ENCODE measurements at places on chromosomes 12 and 14.

- DNase-seq = no peak
These were observed 35.9 kb downstream of the PDZRN4 start for GRCh38 chr12:41224066-41224465.

DNA sequence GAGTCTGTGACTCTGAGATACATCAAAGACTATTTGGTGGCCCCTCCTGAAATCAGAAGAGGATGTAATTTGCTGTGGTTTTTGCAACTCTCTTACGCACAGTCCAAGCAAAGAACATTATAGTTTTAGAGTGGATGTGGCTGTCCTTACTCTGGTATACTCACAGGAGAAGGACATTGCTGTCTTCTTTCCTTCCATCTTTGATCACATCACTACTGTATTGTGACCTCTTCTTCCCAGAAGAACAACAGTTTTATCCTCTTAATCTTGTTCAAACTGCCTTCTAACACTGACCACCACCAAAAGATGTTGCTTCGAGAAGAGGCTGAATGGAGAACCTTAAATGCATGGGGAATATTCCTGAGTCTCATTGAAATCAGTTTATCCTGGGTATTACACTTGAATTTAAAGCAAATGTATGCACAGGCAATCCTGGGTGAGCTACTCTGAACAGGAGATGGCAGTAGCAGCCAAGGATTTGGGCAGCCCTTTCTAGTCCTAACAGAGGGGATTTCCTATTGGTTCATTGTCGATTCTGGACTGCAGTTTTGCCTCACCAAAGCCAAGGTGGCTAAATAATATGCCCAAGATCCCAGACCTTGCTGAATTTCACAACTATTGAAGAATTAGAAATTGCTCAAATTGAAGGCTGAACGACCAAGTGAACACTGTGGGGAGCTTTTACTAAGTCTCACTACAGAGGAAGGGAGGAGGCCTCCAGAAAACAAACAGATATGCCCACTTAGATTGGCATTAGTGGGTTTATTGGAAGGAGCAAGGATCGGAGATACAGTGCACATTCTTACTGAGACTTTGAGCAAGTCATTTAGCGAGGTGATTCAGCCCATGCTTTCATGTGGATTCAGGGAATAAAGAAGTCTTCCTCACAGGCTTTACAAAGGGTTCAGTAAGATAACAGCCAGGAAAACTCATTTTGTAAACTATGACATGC, 282.8 kb downstream of the PAWR start:
- DNase-seq = no peak

DNA sequence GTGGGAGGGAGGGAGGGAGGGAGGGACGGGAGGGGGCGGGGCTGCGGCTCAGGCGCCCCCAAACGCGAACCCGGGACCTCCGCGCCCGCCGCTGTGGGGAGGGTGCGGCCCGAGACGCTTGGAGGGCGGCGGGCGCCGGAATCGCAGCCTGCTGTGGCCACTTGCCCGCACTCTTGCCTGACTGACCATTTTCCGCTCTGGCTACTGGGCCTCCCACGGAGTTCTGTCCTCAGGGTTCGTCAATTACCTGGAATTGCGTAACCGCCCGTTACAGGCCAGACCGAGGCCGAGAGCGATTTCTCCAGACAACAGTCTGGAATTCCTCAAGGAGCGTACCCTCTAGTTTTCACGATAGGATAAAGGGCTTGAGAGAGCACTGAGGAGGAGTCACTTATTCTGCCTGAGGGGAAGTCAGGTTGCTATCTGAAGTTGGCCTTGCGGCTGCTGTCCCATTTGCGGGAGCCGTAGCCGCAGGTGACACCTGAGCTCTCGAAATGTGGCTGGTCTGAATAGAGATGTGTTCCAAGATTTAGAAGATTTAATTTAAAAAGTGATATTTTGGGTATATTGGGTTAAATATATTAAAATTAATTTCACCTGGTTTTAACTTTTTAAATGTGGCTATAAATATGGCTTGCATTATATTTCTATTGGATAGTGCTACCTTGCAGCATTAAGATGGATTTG, 446 bp upstream of the ZNF641 start:
- no peak for DNase-seq

DNA sequence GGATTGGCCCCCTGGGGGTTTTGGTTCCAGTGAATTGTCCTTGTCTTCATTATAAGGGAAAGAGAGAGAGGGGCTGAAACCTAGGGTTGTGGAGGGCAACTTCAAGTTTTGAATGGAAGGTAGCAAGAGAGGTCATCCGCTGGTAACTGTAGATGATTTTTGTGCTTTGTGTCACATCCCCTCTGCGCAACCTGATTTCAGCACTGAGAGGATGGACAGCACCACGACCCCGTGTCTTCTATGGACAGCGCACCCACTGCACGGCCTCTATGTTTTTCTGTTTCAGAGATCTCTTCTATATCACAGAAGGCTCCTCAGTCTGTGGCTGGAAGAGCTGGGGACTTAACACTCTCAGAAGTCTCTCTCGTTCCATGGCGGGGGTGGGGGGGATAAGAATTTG, 127.0 kb upstream of the RPH3A start:
- no peak for DNase-seq

DNA sequence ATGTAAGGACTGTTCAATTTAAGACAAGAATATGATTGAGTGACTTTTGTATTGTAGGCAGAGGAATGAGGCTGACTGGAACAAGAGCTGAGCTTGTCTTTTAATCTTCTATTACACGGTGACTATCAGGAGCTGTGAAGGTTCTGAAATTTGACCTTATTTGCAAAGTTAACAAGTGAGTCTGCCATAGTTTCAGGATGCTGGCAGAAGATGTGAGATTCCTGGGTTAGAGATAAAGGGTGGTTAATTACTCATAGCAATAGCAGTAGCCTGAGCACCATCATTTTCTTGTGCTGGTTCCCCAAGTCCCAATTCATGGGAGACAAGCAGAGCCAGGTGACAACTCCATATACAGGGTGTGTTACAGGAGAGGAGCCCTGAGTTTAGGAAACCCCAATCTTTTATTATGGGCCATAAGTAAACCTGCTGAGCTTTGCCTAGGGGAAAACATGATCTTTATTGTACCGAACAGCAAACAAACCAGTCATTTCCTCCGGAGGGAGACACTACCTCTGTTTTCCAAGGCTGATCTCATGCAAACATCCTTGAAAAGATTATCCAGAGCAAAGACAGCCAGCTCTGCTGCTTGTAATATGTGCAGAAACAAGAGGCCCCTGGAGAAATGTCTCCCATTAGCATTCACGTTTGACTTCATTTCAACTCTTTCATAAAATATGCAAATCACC, 51.7 kb upstream of the DDX11 start:
- no peak for DNase-seq

DNA sequence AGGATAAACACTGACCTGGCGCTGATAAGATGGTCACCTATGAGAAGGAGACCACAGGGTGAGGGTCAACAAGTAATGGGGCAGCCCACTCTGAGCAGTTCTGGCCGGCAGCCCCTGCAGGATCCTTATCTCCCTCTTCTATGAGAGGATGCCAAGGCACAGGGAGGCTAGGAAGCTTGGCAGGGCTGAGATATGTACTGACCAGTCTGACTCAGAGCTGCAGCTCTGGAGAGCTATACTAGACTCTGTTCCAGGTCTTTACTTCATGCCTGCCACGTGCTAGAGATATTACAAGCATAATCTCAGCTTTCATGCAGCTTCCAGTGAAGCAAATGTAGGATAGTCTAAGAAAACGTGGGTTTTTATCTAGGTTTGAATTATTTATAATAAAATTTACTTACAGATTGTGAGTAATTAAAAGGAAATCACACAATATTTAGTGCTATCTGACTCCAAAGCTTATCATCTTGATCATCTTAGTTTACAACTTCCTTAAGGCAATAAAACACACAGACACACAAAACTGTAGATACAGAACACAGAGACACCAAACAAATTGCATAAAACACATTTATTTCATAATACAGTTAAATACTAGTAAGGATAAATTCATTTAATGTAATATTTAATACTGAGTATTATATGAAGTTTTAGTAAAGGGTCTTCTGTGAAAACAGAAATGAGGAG, 32.3 kb downstream of the GIT2 start:
- DNase-seq = no peak

- no peak for DNase-seq
These were observed 29.9 kb upstream of the RBM19 start for GRCh38 chr12:113996026-113996425.

GRCh38 chr14:62053188-62053587, 291.0 kb downstream of the SNAPC1 start:
- DNase-seq = no peak

DNA sequence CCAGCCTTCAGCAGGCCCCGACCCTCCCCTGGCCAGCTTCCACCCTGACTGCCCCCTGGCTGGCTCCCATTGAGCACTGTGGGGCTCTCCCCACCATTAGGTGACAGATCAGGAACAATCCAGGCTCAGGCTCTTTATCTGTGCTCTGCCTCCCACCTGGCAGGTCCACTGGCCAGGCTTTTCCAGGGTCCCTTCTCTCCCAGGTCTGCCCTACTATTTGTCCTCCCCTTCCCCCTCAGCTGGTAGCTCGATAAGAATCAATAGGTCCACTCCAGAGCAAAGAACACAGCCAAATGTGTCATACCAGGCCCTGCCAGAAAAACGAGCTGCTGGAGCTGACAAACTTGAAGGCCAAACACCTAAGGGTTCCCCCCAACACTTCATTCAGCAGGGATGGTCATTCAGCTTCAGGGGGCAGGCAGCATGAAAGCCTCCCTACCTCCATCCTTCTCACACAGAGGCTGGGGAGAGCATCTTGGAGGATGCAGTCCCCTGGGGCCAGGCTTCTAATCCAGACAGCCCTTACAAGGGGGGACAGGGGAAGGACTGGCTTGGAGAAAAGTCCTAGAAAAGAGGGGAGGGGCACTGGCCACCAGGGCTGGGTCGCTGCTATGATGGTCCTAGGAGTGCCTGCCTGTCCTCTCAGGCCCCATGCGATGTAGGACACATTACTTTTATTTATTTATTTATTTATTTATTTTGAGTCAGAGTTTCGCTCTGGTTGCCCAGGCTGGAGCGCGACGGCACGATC, 1.9 kb upstream of the KRT18 start:
- DNase-seq = no peak

GRCh38 chr12:113173081-113173698, 12.1 kb downstream of the DDX54 start:
- DNase-seq = no peak

- DNase-seq = no peak
These were observed 26.9 kb downstream of the PRORP start for GRCh38 chr14:35149239-35149638.

DNA sequence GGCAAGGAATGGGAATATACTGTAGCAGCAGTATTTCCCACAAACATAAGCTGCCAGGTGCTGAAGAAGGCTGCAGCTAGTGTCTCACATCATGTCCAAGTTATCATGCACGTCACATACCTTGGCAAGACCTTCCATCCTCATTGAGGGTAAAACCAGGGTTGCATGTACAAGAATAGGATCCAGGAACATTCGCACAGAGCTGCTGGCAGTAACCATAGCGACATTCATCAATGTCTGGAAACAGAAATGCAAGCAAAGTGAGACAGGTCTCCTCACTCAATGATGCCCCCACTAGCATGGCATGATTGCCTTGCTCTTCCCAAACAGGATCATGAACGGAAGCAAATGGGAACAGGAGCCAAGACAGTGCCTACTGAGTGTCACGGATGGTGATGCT, 23.8 kb upstream of the TC2N start:
- DNase-seq = no peak

DNA sequence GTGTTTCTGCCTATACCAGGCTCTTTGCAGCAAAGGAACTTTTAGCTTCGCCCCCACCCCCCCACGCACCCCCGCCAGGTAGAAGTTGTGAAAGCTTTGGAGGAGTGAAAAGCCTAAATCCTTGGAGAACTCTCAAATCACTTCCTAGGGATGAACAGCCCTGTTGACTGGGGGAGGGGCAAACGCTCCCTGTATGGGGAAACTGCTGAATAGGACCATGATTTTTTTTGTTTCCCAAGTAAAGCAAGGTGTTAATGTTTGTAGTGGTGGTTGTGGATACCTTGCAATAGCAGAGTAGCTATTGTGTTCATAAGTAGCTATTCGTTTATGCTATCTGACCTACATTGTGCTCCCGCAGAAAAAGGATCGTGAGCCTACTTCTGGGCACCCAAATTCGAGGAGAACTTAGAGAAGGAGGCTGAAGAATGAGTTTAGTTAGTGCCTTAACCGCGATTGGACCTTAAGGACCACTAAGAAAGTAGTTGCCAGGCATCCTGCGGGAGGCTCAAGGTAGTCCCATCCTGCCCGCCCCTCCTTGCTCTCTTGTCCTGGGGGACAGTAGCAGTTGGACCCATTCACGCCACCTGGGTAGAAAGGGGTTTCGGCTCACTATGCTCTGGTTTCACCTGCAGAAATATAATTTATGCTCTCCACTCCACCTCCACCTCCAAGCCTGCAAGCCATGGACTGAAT, 901 bp upstream of the NFKBIA start:
- DNase-seq = no peak

- no peak for DNase-seq
These were observed 2.1 kb upstream of the HOXC8 start for GRCh38 chr12:54006559-54007220.

- no peak for DNase-seq
These were observed 56.0 kb downstream of the ISCA2 start for GRCh38 chr14:74549588-74549987.

GRCh38 chr12:96861656-96862055, 45.4 kb upstream of the NEDD1 start:
- no peak for DNase-seq

DNA sequence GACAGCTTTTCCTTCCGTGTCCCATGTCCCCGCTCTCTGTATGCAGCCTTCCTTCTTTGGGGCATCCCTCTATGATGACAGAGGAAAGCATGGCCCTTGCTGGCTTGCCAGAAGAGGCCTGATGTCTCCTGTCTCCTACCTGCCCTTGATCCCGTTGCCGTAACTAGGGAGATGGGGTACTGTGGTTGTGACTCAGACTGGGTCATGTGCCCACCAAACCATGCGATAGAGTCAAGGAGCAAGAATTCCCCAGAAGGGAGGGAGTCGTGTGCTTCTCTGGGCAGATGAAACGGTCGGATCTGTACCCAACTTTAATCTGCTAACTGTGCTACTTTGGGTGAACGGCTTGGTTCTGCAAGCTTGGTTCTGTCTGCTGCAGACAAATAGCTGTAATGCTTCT, 99.1 kb upstream of the DYNC1H1 start:
- DNase-seq = no peak

GRCh38 chr12:56766535-56766934, 3.4 kb downstream of the HSD17B6 start:
- no peak for DNase-seq
